ENCODE measurements at places on chromosomes 7 and 10. TPM values are rescaled to one million over a fixed set of nuclear protein-coding genes. Genes with fewer than 3 reads are reported as not detected.
A peak's percentile ranks its signal among the peaks of the same experiment; 100 is the strongest.

DNA sequence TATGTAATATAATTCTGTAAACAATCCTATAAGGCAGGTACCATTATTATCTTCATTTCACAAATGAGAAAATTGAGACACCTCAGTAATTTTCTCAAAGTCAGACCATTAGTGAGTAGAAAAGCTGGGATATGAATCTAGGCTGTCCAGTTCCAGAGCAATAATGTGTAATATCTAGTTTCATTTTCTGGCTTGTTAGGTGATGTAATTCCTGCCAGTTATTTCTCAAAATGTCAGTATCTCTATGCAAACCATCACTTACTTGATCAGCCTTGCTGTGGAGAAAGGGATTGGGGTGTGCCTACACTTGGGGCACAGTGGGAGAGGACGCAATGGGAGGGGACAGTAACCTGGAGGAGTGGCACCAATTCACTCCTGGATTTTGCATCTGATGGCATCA lies 157.5 kb downstream of the LYZL1 start:
- DNase-seq = no peak

DNA sequence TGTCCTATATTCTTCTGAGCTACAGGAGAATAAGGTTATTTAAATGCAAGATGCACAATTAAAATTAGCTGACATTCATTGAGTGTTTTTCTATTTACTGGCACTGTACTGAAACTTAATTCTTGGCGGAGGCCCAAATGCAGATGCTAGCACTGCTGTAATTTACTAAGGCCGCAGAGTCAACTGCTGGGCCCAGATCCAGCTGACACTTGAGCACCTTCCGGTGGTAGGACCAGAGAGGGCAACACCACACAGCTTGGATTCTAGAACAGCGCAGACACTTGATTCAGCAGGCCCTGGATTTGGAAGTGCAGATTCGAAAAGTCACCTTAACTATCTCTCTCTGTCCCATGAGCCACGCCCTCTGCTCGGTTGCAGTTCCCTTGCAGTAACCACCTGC lies 228.6 kb upstream of the TMEM72 start:
- DNase-seq = no peak

GRCh38 chr7:39565538-39565937 lies 666 bp upstream of the YAE1 start:
- no peak for DNase-seq

GRCh38 chr7:45347804-45348203 lies 190.2 kb downstream of the RAMP3 start:
- no peak for DNase-seq

- no peak for DNase-seq
These were observed 2.4 kb downstream of the NCAPG2 start for GRCh38 chr7:158702196-158702595.

GRCh38 chr7:36532981-36533499 lies 143.4 kb downstream of the ANLN start:
- DNase-seq = no peak

GRCh38 chr10:1895691-1896090 lies 158.4 kb upstream of the ADARB2 start:
- DNase-seq = no peak

DNA sequence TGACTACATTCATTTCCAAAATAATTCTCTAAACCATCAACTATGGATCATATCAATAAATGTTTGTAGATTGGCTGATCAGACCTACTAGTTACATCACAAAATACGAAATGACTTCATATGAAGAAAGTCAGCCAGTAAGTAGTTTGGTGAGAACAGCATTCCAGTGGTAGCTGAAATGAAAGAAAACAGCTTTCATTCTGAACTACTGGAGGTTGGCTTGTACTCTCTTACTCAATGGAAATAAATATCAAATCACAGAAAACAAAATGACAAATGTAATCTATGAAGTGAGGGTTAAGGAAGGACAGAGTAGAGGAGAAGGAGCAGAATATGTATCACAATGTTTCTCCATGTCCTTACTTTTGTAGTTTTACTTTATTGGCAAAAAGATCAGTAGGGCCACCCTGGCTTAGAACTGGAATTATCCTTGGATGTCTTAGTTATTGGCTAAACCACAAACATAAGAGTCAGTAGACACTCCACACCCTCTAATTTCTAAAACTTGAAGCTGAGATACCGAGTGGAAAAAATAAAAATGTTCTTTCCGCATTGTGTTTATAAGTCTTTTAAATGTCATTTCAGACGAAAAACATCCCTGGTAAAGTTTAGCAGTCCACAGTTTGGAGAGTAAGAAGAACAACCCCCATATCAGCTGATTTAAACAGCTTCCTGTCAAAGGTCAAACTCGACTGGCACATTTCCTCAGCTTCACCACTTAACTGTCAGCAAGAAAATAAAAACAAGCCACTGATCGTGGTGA lies 74.0 kb upstream of the DGKI start:
- no peak for DNase-seq

GRCh38 chr10:103067956-103068355 lies 125.1 kb downstream of the NT5C2 start:
- no peak for DNase-seq

GRCh38 chr7:148865283-148865682 lies 18.8 kb downstream of the EZH2 start:
- no peak for DNase-seq

- no peak for DNase-seq
These were observed 96.2 kb downstream of the GLCCI1 start for GRCh38 chr7:8064828-8065227.

DNA sequence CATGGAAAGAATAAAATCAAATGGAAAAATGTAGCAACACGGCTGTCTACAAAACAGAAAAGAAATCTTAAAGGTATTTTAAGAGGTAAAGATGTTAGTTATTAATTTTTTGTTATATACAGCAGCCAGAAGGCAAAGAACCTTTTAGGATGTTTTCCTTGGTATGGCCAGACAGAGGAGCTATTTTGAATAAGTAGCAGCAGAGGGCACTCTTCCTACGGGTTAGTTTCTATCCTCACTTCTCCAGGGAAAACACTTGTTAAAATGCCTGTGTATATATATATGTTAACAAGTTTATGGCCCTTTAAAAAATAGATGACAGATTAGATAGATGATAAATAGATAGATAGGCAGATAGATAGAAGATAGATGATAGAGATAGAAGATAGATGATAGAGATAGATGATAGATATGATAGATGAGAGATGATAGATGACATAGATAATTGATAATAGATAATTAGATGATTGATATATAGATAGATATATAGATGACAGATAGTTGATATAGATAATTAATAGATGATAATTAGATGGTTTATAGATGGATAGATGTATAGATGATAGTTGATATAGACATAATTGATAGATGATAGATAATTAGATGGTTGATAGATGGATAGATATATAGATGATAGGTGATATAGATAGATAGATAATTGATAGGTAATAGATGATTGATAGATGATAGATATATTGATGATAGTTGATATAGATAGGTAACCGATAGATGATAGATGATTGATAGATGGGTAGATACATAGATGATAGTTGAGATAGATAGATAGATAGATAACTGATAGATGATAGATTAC lies 57.8 kb upstream of the WIPF3 start:
- no peak for DNase-seq

GRCh38 chr10:30510184-30510931 lies 76.4 kb downstream of the MAP3K8 start:
- DNase-seq = peak; percentile 72

DNA sequence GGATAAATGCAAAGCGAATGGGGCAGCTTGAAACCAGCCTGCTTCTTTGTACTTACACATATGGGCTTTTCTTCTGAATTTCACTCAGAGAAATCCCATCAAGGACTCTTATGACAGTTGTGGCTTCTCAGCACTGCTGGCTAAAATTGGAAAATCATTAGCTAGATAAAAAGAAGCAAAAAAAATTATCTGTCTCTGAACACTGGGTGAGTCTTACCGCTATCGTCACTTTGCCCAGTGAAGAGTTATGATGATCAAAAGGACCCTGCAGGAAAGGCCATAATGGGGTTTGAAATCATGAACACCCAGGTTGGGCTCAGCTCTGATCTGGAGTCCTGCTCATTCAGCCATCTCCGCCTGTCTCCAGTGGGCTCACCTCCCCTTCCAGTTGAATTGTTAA lies 34.3 kb downstream of the AOAH start:
- no peak for DNase-seq

DNA sequence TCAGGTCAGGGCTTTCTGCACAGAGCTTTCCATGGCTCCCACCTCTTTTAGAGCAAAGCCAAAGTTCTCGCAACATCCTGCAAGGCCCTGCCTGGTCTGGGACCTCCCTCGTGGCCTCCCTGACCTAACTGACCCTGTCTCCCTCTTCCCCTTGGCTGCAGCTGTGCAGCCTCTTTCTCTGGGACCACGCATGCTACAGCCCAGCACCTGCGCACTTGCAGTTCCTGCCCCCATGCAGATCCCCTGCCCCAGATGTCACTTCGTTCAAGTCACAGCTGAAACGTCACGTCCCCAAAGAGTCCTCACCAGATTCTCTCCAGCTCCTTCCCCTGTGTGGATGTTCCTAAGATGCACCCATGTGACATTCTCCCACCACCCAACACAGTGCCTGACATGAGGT lies 61.2 kb upstream of the ZNF716 start:
- no peak for DNase-seq

- DNase-seq = no peak
These were observed 666.7 kb upstream of the C7orf33 start for GRCh38 chr7:147923841-147924240.

DNA sequence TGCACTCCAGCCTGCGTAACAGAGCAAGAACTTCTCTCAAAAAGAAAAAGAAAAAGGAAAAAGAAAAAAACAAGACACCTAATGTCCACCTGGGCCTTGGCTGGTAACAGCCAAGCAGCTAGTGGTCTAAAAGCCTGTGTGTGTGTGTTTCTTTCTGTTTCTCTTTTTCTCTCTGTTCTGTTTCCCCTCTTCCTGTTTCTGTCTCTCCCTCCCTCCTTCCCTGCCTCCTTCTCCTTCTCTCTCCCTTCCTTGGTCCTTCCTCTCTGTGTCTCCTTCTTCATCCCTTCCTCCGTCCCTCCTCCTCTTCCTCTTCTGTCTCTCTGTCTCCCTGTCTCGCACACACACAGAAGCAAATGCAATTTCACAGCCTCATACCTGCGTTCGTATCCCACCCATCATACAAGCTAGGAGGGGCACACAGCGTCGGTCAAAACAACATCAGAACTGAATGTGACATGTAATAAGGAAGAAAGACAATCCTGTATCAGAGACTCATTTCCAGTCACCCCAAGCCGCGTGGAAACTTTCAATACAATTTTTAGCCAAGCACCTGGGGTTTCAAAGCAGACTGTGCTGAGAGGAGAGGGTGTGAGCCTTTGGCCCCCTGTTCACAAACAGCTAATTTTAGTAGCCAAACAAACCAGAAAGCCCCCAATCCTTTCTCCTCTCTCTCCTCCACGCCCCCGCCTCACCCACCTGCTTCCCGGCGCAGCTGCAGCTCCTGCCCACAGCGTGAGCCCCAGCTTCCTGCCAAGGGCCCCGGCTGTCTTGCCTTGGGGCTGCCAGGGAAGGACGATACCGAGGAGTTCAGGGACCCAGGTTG lies 50.2 kb upstream of the GNA12 start:
- no peak for DNase-seq

Gene SEMA3A
- total RNA-seq = 8.1 TPM

Gene CYP2C19
- total RNA-seq = not detected

Gene STOX1
- total RNA-seq = 1.1 TPM

Gene AGAP5
- 17.7 TPM for total RNA-seq

Gene NRBF2
- total RNA-seq = 14.6 TPM

Gene SLC18A3
- not detected for total RNA-seq

Gene ST8SIA6
- total RNA-seq = 0.73 TPM

Gene NPY4R
- not detected for total RNA-seq

Gene CYREN
- 58.3 TPM for total RNA-seq

Gene TAS2R16
- not detected for total RNA-seq

Gene GRIFIN
- not detected for total RNA-seq
